ENCODE measurements at places on chromosomes 3 and 15.

- DNase-seq = no peak
Observed at GRCh38 chr3:58116161-58116955, 94.4 kb downstream of the DNASE1L3 start.

DNA sequence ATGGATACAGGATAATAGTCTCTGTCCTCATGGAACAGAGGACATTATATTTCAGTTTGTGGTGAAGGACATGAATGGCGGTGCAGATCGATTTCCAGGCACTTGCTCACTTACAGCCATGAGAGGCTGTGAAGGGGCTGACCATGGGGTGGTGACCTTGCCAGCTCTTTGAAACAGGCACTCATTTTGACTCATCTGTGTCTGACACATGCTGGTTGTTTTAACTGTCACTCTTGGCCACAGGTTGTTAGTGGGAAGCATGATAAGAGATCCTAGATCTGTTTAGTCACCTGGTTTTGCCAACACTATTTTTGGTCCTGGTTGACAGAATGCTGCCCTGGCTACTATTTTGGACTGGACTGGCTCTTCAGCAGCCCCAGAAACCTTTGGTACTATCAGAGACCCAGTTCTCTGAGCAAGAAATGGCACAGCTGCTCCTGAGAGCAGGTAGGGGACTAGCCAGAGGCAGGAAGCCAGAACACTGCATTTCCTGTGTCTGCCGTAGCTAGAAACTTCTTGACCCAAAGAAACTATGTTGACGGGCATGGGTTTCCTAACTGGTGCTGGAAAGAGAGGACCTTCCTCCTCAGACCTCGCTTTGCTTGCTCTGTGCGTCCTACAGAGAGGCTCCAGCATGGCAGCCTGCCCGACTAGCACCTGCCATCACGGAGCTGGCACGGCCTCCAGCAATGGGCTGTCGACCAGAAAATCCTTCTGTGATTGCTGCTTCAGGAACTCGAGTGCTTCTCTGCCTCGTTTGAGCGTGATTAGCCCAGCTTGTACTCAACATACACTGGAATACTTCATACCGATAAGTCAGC is 6.3 kb downstream of the PXYLP1 start:
- DNase-seq = no peak

GRCh38 chr15:98160236-98160635 is 199.7 kb downstream of the ARRDC4 start:
- no peak for DNase-seq

GRCh38 chr3:44334326-44334725 is 4.2 kb upstream of the TCAIM start:
- DNase-seq = no peak
